NCI-H1417 treated with DMSO at 0.1 percent for 48 hours (cell line): ENCODE measurements at places on chromosomes 1 and 21.

DNA sequence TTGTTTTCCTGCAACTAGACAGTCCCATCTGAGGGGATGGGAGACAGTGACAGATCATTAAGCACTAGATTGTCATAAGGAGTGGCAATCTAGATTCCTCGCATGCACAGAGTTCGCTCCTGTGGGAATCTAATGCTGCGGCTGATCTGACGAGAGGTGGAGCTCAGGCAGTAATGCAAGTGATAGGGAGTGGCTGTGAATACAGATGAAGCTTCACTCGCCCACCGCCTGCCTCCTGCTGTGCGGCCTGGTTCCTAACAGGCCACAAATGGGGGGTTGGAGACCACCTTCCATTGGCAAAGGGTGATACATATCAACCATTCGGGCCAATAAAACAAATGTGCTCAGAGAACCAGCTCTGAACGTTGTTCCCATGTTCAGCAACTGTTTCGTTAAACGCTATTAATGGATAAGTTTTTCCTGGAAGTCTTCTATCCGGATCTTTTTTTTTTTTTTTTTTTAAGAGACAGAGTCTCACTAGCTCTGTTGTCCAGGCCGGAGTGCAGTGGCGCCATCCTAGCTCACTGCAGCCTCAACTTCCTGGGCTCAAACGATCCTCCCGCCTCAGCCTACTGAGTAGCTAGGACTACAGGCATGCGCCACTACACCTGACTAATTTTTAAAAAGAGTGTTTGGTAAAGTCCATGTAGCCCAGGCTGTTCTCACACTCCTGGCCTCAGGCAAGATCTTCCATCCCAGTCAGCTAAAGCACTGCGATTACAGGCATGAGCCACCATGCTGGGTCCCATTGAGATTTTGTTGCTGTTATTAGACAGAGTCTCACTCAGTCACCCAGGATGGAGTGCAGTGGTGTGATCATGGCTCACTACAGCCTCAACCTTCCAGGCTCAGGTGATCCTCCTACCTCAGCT is 8.7 kb upstream of the RSRP1 start:
- DNase-seq: no peak

DNA sequence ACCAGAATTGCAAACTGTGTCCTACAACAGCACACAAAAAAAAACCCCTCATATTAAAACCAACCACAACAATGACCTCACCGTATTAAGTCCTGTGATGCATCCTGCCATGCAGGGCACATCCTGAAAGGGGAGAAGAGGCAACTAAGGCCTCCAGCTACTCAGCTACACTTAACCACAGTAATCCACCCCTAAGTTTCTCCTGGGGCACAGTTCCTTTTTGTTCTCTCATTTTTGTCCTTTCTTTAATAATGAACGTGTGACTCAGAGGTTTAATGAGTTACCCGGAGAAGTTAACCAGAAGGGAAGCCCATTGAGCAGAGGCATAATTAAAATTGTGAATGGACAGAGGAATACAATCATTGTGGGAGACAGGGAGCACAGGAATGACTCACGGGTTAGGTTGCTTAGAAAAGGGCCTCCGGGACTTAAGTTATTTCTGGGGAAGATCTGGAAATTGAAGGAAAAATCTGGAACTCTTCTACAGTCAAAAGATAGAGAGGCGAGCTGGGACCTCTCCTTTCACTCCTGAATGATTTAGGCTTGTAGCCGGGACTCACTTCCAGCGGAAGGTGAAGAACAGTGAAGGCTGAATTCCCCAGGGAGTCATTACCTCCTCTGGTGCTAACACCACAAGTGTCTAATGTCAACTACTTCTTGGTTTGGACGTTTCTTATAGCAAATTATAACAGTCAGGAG is 36.9 kb upstream of the HIVEP3 start:
- DNase-seq: no peak

DNA sequence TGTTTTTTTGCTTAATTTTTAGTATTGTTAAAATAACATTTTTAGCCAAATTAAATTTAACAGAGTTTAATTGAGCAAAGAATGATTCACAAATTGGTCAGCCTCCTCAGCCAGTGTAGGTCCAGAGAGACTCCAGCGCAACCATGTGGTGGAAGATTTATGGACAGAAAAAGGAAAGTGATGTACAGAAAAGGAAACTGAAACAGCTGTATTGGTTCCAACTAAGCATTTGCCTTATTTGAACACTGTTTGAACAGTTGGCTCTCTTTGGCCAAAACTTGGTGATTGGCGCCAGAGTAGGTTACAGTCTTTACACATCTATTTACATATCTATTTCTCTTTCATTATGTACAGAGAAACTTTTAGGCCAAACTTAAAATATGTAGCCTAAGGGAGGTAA is 19.4 kb downstream of the RPS6KC1 start:
- DNase-seq: no peak

GRCh38 chr1:158417586-158417985 is 8.5 kb downstream of the OR10K2 start:
- no peak for DNase-seq

- no peak for DNase-seq
These were observed 107.2 kb upstream of the VAV3 start for GRCh38 chr1:108072212-108072611.

GRCh38 chr1:12169442-12170135 is 2.8 kb downstream of the TNFRSF1B start:
- no peak for DNase-seq

DNA sequence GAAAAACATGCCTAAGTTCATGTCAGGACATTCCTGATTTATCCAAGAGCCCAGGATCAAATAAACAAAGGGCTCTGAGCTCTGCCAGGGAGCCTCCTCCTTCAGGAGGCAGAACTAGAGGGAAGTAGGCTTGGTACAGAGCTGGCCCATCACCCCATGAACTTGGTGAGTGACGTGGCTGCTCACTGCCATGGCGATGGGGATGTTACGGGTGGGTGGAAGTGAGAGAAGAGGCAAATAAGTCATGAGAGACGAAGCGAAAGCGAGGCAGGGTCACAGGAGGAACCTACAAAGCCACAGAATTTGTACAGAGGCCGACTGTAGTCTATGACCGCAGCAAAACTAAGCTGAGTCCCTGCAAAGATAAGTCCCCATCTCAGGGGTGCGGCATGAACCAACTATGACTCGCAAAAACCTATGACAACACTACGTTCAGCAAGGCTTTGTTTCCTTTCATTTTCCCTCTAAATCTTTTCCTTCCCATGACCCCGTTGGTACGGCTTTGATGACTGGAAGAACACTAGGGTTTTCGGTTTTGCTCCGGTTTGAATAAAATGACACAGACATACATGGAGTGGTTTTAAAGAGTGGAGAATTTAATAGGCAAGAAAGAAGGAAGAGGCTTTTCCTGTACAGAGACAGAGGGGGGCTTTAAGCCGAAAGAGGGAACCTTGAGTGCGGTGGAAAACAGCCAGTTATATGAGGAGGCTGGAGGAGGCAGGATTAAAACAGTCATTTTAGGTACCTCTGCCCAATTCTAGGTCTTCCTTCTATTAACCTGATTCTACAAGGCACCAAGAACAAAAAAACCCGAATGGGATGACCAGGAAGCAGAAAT is 74.1 kb downstream of the CD46 start:
- no peak for DNase-seq

DNA sequence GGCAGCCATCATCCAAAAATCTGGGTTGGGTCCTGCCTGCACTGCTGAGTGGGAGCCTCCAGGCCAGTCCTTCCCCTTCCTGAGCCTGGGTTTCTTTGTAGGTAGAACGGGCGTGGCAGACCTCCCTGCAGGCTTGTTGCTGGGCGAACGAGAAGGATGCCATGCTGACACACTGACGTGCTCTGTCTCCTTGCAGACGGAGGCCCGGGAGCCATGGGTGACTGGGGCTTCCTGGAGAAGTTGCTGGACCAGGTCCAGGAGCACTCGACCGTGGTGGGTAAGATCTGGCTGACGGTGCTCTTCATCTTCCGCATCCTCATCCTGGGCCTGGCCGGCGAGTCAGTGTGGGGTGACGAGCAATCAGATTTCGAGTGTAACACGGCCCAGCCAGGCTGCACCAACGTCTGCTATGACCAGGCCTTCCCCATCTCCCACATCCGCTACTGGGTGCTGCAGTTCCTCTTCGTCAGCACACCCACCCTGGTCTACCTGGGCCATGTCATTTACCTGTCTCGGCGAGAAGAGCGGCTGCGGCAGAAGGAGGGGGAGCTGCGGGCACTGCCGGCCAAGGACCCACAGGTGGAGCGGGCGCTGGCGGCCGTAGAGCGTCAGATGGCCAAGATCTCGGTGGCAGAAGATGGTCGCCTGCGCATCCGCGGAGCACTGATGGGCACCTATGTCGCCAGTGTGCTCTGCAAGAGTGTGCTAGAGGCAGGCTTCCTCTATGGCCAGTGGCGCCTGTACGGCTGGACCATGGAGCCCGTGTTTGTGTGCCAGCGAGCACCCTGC is 1.4 kb downstream of the GJA4 start:
- DNase-seq: no peak

- no peak for DNase-seq
These were observed 11.7 kb downstream of the LAX1 start for GRCh38 chr1:203776636-203777035.

GRCh38 chr1:88773540-88774150 is 89.6 kb downstream of the PKN2 start:
- no peak for DNase-seq

GRCh38 chr1:109828756-109829505 is 65.2 kb upstream of the EPS8L3 start:
- no peak for DNase-seq

DNA sequence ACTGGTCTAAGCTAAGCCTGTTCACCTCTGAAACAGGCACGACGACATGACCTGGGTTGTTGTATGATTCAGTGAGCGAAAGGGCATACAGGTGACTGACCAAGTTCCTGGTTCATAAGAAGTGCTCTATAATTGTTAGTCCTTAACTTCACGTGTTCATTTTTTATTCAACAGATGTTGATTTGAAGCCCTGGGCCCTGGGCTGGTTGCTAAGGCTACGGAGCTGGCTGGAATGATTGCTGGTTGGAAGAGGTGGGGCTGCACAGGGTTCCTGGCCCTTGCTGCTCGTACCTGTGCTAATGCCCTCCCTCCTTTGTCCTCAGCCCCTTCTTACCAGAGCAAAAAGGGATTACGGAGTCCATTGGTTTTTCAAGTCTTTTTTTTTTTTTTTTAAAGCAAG is 111.3 kb upstream of the CSF3R start:
- DNase-seq: no peak

DNA sequence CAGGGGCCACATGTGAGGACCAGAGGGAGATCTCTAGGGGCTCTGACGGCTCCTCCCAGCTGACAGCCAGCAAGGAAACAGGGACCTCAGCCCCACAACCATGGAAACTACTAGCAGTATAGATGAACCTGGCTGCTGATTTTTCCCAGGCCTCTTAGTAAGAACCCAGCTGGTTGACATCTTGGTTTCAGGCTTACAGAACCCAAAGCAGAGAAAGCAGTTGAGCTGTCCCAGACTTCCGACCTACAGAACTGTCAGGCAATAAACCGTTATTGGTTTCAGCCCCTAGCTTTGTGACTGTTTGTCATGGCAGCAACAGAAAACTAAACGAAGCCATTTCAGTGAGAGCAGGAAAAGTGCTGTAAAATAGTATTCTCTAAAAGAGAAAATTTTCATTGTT is 36.4 kb downstream of the ETS2 start:
- no peak for DNase-seq

GRCh38 chr1:183653462-183653794 is 312 bp upstream of the APOBEC4 start:
- no peak for DNase-seq

GRCh38 chr21:39430457-39430856 is 15.1 kb downstream of the LCA5L start:
- DNase-seq: no peak

DNA sequence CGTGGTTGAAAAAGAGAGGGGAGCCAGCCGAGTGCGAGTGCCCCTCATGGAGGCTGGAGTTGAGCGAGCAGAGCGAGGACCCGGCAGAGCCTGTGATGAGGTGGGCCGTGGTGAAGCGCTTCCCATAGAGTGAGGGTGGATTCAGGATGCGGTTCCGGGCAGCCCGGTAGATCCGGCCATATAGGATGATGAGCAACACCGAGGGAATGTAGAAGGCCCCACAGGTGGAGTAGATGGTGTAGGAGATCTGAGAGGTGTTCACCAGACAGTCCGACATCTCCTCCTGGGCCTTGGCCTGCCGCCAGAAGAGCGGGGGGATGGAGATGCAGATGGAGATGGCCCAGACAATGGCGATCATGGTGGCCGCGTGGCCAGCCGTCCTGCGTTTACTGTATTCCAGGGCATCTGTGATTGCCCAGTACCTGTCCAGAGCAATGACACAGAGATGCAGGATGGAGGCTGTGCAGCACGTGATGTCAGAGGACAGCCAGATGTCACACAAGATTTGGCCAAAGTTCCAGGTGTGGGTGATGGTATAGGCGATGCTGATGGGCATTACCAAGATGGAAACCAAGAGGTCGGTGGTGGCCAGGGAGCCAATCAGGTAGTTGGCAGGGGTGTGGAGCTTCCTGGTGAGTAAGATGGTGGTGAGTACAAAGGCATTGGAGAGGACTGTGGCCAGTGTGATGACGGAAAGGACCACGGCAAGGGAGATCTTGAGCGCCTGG is 23.7 kb downstream of the HTR1D start:
- no peak for DNase-seq

DNA sequence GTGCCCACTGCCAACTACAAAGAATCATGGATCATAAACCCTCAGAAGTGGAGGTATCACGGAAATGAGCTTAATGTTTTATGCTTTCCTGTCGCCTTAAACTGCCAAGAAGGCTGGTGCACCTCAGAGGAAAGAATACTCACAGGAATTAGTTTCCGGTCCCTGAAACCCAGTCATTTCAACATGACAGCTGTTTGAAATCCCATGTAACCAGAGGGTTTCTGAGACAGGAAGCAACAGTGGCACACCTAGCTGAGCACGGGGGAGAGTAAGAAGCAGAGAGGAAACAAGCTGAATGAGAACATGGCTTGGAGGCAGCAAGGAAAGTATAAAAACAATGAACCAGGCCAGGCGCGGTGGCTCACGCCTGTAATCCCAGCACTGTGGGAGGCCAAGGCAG is 3.9 kb downstream of the JAK1 start:
- no peak for DNase-seq

GRCh38 chr1:91546876-91547275 is 46.2 kb downstream of the CDC7 start:
- DNase-seq: no peak

GRCh38 chr21:25689226-25689625 is 45.5 kb downstream of the ATP5PF start:
- DNase-seq: no peak

DNA sequence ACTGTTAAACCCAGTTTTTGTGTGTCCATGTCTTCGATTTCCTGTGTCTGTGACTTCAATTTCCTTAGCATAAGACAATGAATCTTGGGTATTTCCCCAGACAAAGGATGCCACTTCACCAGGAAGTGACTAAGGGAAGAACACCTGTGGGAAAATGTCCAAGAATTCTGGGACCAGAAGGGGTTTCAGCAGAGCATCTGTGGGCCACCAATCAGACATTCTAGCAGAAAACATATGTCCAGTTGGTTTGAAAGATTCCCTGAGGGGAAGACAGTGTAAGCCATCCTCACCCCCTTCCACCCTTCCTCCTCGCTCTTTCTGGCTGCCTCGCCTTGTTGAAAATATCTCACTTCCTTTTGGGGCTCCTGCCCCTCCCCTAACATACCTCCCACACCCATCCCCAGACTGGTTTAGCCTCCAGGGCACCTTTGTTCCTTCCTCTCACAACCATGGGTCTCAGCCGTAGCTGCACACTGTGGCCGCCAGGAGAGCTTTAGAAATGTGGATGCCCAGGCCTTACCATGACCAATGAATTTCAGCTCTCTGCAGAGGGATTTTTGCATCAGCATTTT is 25.5 kb upstream of the IFNAR1 start:
- no peak for DNase-seq

GRCh38 chr1:210876275-210876674 is 257.7 kb downstream of the KCNH1 start:
- no peak for DNase-seq

- no peak for DNase-seq
These were observed 27.8 kb upstream of the CNTN2 start for GRCh38 chr1:205015241-205015640.
